ENCODE measurements at places on chromosomes 4 and X. TPM values are rescaled to one million over a fixed set of nuclear protein-coding genes. Genes with fewer than 3 reads are reported as not detected.

The RPL10 gene
- total RNA-seq, result 4,064 TPM

The H2BW2 gene
- not detected for total RNA-seq

The WAS gene
- 84.7 TPM for total RNA-seq

The RENBP gene
- total RNA-seq, result 4.9 TPM

- no peaks in the 10 kb centered on the region for H3K36me3 ChIP-seq
- DNase-seq, result no peak
- H3K27ac ChIP-seq, result no peak overlapping the region
- no peaks in the 10 kb centered on the region for H3K4me1 ChIP-seq
- no peak overlapping the region for H3K4me3 ChIP-seq
Observed at GRCh38 chr4:55745014-55745413, 74.6 kb upstream of the EXOC1L start.

- no peak overlapping the region for H3K4me3 ChIP-seq
- H3K27me3 ChIP-seq, result no peaks in the 10 kb centered on the region
- H3K27ac ChIP-seq, result no peak overlapping the region
- no peaks in the 10 kb centered on the region for H3K36me3 ChIP-seq
- DNase-seq, result no peak
- no peaks in the 10 kb centered on the region for H3K4me1 ChIP-seq
Observed at GRCh38 chr4:54783402-54784110, 125.8 kb downstream of the KIT start.

GRCh38 chr4:17376205-17376604 lies 135.7 kb downstream of the QDPR start:
- DNase-seq, result no peak
- no peak overlapping the region for H3K4me3 ChIP-seq
- H3K36me3 ChIP-seq, result no peaks in the 10 kb centered on the region
- H3K27ac ChIP-seq, result no peak overlapping the region

DNA sequence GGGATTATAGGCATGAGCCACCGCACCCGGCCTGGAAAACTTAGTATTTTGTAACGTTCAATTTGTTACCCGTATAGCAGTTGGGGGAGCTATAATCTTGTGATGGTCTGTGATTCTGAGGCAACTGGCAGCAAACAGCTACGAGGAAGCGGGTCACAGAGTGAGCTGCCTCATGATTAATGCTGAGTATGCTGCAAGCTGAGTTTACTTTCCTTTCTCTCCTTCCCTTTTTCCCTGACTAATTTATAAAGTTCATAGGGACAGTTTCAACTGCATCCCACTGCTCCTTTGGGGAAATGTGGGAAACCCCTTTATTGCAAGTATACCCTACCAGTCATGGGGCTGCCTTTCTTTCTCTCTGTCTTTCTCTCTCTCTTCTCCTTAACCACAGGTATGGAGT lies 17.7 kb upstream of the ELOVL6 start:
- DNase-seq, result no peak
- no peak overlapping the region for H3K4me3 ChIP-seq
- H3K27ac ChIP-seq, result no peak overlapping the region
- no peaks in the 10 kb centered on the region for H3K27me3 ChIP-seq
- no peaks in the 10 kb centered on the region for H3K36me3 ChIP-seq

- H3K4me1 ChIP-seq, result no peaks in the 10 kb centered on the region
- H3K27me3 ChIP-seq, result no peaks in the 10 kb centered on the region
- no peak overlapping the region for H3K4me3 ChIP-seq
- H3K27ac ChIP-seq, result no peak overlapping the region
- DNase-seq, result no peak
Observed at GRCh38 chrX:20294957-20295356, 28.2 kb upstream of the RPS6KA3 start.

- H3K4me1 ChIP-seq, result no peaks in the 10 kb centered on the region
- H3K27me3 ChIP-seq, result peaks cover 4% of the 10 kb centered on the region
- H3K4me3 ChIP-seq, result no peak overlapping the region
Observed at GRCh38 chr4:150010525-150011126, 67.6 kb upstream of the DCLK2 start.

DNA sequence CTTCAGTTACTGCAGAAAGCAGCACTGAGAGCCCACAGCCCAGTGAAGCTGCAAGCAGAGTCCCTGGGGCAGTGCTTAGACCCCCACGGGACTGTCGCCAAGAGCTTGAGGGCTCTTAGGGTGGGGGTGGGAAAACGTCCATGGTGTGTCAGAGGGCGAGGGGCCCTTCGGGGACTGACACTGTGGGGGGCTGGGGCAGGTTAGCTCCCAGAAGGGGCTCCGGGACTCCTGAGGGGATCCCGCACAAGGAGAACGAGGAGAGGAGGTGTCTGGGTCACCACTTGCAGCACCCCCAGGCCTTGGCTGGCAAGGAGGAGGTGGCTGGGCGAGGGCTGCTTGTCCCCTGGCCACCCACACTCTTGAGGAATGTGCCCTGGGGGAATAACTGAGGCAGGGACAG lies 20.8 kb downstream of the NAT8L start:
- no peak overlapping the region for H3K4me3 ChIP-seq
- no peaks in the 10 kb centered on the region for H3K36me3 ChIP-seq
- no peak overlapping the region for H3K27ac ChIP-seq
- peaks cover 3% of the 10 kb centered on the region for H3K4me1 ChIP-seq
- DNase-seq, result no peak

DNA sequence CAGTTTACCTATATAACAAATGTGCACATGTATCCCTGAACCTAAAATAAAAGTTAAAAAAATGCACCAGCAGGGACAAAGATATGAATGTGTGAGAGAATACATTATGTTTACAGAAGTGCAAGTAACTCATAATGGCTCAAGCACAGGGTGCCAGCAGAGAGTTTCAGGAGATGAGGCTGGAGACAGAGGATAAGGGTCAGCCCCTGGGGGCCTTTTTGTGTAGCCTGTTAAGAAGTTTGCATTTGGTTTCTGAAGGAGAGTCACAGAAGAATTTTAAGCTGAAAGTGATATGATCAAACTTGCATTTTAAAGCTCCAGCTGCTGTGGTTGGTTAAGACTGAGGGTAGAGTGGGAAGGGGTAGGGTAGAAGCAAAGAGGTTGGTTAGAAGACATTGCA lies 48.6 kb upstream of the CAPN6 start:
- no peak for DNase-seq
- H3K27me3 ChIP-seq, result no peaks in the 10 kb centered on the region
- no peaks in the 10 kb centered on the region for H3K36me3 ChIP-seq
- H3K27ac ChIP-seq, result no peak overlapping the region
- H3K4me3 ChIP-seq, result no peak overlapping the region

- DNase-seq, result no peak
- H3K4me3 ChIP-seq, result no peak overlapping the region
- H3K27ac ChIP-seq, result no peak overlapping the region
- H3K27me3 ChIP-seq, result no peaks in the 10 kb centered on the region
Observed at GRCh38 chr4:41646862-41647261, 101.7 kb downstream of the PHOX2B start.

DNA sequence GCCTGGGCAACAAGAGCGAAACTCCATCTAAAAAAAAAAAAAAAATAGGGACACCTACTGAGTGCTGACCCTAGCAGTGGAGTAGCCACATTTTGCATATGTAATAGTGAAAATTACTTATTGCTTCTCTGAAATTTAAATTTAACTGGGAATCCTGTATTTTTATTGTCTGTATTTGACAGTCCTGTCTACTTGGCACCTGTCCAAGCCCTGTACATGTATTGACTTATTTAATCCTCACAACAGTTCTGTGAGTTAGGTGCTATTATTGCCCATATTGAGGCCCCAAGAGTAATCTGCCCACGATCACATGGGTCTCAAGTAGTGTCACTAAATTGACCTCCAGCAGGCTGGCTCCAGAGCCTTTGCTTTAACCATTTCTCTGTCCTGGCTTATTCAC lies 81.6 kb downstream of the WDR19 start:
- H3K4me3 ChIP-seq, result no peak overlapping the region
- H3K36me3 ChIP-seq, result no peaks in the 10 kb centered on the region
- DNase-seq, result no peak
- H3K4me1 ChIP-seq, result no peaks in the 10 kb centered on the region

DNA sequence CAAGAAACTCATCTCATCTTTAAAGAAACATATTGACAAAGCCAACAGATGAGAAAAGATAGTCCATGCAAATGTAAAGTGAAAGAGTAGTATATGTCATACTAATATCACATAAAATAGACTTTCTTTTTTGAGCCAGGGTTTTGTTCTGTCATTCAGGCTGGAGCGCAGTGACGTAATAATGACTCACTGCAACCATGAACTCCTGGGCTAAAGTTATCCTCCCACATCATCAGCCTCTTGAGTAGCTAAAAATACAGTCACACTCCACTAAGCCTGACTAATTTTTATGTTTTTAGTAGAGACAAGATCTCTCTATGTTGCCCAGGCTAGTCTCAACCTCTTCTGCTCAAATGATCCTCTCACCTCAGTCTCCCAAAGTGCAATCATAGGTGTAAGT lies 51.8 kb upstream of the TRAM1L1 start:
- DNase-seq, result no peak
- no peak overlapping the region for H3K4me3 ChIP-seq
- H3K36me3 ChIP-seq, result no peaks in the 10 kb centered on the region

GRCh38 chrX:152897222-152898131 lies at the start of gene ZNF185:
Gene ZNF185 (plus strand): TSS chrX:152898067. CDS start chrX:152914490, 16,423 bp downstream.
- no peaks in the 10 kb centered on the region for H3K27me3 ChIP-seq
- no peak for DNase-seq
- H3K36me3 ChIP-seq, result no peaks in the 10 kb centered on the region
- no peak within 1 kb of the TSS for H3K27ac ChIP-seq

GRCh38 chrX:133681421-133681820 lies 266.1 kb upstream of the GPC4 start:
- no peak for DNase-seq
- H3K36me3 ChIP-seq, result no peaks in the 10 kb centered on the region
- no peaks in the 10 kb centered on the region for H3K4me1 ChIP-seq
- H3K27me3 ChIP-seq, result peaks cover 2% of the 10 kb centered on the region

DNA sequence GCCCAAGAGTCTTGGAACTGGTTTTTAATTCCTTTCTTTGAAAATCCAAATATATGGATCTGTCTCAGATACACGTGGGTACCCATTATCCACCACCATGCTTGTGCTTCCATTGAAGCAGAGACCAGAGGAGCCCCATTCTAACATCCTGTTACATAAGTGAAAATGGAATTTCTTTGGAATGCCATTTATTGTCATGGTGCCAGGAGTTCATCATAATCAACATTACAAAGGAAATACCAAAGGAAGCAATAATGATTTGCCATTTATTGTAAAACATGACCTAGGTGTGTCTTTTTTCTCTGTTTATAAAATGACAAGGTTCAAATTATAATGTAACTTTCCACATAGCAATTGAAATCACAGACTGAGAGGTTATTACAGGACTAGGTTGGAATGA lies 61.7 kb downstream of the PALLD start:
- H3K36me3 ChIP-seq, result no peaks in the 10 kb centered on the region
- no peaks in the 10 kb centered on the region for H3K27me3 ChIP-seq
- H3K27ac ChIP-seq, result no peak overlapping the region
- DNase-seq, result no peak
- H3K4me3 ChIP-seq, result no peak overlapping the region
- no peaks in the 10 kb centered on the region for H3K4me1 ChIP-seq

DNA sequence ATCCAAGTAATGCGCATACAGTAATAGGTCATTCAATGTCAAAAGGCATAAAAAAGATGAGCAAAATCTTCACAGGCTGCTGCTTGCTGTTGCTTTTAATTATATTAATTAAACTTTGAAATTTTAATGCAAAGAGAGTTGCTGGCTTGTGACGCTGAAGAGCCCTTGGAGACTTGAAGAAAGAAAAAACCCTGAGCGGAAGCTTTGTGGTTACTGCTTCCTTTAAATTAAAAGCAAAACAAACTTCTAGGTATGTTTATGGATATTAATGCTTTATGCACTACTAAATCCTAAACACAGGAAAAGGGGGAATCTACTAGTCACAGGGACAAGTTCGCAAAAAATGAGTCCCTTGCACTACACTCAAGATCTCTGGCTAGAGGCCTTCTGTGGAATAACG lies 166.7 kb downstream of the ANTXR2 start:
- H3K27me3 ChIP-seq, result no peaks in the 10 kb centered on the region
- H3K4me3 ChIP-seq, result no peak overlapping the region
- no peaks in the 10 kb centered on the region for H3K4me1 ChIP-seq
- H3K27ac ChIP-seq, result no peak overlapping the region
- no peaks in the 10 kb centered on the region for H3K36me3 ChIP-seq
- DNase-seq, result no peak

DNA sequence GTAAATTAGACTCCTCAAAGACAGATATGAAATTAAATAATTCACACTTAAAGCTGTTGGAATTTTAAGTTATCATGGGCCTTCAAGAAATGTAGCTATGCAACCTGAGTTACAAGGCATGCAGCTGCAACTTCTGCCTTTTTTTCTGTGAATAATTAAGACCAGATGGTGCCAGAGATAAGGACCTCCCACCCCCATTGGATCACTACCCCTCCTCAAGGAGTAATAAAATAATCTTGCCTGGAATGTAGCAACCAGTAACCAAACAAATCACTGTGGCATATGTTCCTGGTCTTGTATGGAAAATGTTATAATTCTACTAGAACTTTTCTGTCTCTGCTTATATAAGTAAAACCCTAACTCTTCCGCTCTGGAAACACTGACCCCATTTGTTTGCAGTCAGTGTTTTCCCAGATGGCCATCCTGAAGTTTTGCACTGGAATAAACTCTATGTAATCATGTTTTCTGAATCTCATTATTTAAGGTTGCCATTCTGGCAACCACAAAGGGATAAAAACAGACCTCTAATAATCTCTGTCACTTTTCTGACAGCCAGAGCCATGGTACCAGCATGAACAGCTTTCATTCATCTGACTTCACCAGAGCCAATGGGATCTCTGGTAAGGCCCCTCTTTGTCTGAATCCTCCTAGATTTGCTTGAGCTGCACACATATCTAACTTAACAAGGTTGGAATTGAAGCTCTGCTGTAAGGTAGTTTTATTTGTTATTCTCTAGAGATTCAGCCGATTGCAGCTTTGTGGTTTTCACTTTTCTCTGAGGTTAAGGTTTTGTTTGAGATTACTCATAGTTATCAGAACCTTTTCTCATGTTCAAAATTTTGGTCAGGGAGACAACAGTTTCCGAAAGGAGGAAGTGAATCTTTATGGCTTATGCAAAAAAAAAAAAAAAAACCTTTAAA lies 274.6 kb downstream of the NAF1 start:
- peak; percentile 89 for DNase-seq
- no peak overlapping the region for H3K27ac ChIP-seq
- no peaks in the 10 kb centered on the region for H3K27me3 ChIP-seq
- H3K4me3 ChIP-seq, result no peak overlapping the region
- H3K4me1 ChIP-seq, result peaks cover 15% of the 10 kb centered on the region
- no peaks in the 10 kb centered on the region for H3K36me3 ChIP-seq

GRCh38 chr4:5654791-5655190 lies 53.6 kb downstream of the EVC2 start:
- no peak for DNase-seq
- no peak overlapping the region for H3K27ac ChIP-seq
- no peaks in the 10 kb centered on the region for H3K27me3 ChIP-seq
- H3K4me1 ChIP-seq, result no peaks in the 10 kb centered on the region

GRCh38 chr4:136644279-136644678 lies 888.0 kb downstream of the PCDH18 start:
- H3K4me1 ChIP-seq, result no peaks in the 10 kb centered on the region
- no peak for DNase-seq
- no peak overlapping the region for H3K27ac ChIP-seq
- H3K4me3 ChIP-seq, result no peak overlapping the region

DNA sequence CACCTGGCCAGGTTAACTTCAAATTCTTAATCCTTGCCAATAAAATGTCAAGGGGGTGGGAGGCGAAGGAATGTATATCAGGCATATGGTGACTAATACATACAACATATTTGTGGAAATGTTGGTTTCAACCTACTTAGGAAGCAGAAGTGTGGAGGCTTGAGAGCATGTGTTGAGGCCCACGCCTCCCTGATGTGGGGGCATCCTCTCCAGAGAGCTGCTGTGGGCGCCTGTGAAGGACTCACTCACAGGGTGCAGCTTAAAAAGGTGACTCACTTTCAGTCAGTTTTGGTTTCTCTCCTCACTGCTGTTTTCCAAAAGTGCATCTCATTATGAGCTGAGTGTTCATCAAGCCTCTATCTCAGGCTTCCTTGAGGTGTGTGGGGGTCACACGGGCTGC lies 27.5 kb downstream of the LNX1 start:
- no peaks in the 10 kb centered on the region for H3K27me3 ChIP-seq
- H3K36me3 ChIP-seq, result no peaks in the 10 kb centered on the region
- DNase-seq, result peak; percentile 24

All from GM12878 (cell line).